Natural killer cell (primary cell): ENCODE measurements at places on chromosomes 7 and 10.

GRCh38 chr7:51244053-51244452 is 72.6 kb downstream of the COBL start:
- no peak for DNase-seq

- DNase-seq = no peak
These were observed 60.2 kb downstream of the DNAJB9 start for GRCh38 chr7:108629651-108630400.

DNA sequence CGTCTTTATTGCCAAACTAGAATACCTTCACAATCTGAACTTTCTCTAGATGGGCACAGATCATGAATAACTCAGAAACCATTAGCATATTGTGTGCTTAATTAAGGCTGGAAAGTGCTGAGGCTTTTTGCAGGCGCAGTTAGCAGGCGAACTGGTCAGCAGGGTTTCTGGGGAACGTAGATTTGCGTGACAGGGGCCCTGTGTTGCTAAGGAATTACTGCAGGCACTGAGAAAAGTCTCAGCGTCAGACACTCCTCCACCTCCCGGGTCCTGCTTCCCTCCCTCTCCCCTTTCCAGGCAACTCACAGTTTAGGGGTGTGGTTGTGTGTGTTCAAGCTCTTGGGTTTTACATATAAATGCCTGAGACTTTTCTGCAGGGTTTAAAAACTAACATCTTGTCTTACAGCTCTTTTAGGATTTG is 2.2 kb downstream of the MAP3K8 start:
- no peak for DNase-seq

DNA sequence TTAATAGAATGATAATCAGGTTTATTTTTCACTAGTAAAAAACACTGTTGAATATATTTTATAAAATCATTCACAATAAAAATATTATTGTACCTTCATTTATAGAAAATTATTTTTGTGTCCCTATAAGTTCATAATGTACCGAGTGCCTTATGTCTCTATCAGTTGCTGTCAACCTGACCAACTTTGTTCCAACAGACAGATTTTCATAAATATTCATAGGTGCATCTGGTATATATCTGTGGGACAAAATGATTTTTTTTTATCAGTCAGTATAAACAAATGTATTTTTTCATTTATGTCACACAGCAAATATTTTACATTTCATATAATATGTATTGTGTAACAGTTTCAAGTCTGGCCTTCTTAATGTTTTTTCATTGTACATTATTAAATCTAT is 195.9 kb downstream of the HGF start:
- no peak for DNase-seq

DNA sequence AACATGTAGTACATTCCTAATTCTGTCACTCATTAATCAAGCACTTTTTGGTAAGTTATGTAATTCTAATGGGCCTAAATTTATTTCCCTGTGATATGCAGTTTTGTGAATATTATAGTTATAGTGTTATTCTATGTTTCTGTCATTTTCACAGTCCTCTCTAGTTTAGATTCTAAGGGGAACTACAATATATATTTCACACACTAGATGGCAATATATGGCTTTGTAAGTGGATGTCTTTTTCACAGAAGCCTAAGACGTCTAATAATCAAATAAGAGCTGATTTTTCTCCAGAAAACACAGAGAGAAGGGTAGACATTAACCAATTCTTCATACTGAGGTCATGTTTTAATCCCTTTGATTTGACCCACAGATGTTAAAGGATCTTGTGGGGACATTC is 18.0 kb downstream of the RNLS start:
- DNase-seq = peak; percentile 34

GRCh38 chr10:45495438-45496152 is 121.6 kb downstream of the ALOX5 start:
- DNase-seq = no peak

DNA sequence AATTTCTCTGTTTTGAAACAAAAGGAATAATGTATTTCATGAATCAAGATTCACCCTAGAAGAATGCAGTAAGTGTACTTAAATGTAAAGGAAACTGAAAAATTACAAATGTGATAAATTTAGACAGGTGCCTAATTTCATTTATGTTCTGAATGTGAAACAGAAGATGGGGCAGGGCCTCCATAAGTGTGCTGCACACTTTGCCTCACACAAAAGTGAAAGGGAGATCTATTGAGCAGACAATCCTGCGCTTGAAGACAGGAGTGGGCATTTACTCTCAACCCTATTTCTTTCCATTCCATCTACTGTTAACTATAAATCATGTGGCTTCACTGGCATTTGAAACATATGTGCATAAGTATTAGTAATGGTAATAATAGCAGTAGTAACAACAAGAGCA is 36.2 kb downstream of the GNG11 start:
- DNase-seq = no peak
